Stimulated activated CD4-positive, alpha-beta T cell treated with anti-CD3 and anti-CD28 coated beads, Interleukin-1b, Interleukin-23, amount 100 ng/mL, for 24 hours (primary cell): ENCODE measurements at places on chromosomes 13 and 19.

- no peak for DNase-seq
Measured at GRCh38 chr19:50878851-50879250, 5.6 kb downstream of the KLK2 start.

DNA sequence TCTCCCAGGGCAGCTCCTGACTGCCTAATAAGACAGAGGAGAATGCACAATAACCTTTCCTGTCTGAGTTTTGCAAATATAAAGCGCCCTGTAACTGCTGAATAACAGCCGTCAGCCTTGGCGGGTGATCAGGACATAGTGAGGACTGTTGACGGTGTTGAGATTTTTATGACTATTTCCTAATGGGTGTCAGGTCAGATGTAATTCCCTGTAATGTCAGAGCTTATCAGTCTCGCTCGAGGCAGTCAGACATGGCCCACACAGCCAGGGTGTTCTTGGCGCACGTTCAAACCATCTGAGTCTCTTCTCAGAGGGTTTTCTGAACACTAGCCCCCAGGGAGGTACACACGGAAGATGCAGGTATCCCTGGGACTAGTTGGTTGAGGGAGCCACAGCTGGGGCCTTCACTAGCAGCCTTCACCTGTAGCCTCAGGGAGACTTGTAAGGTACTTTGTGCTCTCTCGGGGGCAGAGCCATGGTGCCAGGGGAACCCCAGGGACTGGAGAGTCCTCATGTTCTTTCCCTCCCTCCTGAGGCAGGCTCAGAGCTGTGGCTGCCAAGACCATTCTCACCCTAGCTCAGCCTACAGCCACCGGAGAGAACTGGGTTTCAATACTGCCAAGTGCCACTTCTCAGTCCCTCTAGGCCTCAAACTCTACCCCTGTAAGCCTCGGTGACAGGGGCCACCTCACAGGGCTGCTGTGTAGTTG lies 213.1 kb downstream of the UQCRFS1 start:
- DNase-seq = no peak

GRCh38 chr19:12162513-12162881 lies 399 bp upstream of the ZNF136 start:
- DNase-seq = no peak

- no peak for DNase-seq
Measured at GRCh38 chr13:30110301-30111070, 196.9 kb downstream of the KATNAL1 start.

DNA sequence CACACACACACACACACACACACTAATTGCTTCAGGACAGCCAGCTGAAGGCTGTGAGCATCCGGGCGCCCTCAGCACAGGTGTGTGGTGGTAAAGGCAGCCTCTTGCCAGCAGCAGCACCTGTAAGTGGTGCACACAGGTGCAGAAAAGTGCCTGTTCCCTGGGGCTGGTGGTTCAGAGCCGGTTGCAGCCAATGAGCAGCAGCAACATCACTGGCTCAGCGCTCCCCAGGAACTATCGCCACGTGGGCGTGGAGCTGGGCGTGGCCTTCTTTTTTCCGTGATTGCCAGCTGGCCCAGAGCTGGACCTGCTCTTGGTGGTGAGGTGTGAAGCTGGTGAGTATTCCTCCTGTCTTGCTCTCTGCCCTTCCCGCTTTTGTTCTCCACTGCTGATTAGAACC lies at the start of gene NLRP5:
Gene NLRP5 (plus strand): TSS at position 289 of the 400 bp plus-strand sequence.
- no peak for DNase-seq

DNA sequence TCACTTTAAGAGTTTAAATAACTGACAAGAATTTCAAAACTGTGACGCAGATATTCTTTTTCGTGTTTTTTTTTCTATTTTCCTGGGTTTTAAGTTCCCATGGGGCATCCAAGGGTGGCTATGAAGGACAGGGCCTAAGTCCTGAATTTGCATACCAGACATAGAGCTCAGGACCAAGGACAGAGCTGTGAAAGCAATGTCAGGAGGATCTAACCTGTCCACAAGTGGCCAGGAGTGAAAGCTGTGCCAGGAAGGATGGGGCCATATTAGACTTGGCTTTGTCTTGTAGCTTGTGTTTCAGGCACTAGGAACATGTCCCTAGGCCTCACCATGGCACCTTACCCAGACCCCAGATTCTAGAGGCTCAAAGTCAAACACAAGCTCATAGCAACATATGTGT lies 289.4 kb upstream of the MIR17HG start:
- no peak for DNase-seq

- no peak for DNase-seq
Measured at GRCh38 chr19:30334841-30335240, 37.3 kb upstream of the ZNF536 start.

- no peak for DNase-seq
Measured at GRCh38 chr19:411723-412355, 2.9 kb upstream of the C2CD4C start.

DNA sequence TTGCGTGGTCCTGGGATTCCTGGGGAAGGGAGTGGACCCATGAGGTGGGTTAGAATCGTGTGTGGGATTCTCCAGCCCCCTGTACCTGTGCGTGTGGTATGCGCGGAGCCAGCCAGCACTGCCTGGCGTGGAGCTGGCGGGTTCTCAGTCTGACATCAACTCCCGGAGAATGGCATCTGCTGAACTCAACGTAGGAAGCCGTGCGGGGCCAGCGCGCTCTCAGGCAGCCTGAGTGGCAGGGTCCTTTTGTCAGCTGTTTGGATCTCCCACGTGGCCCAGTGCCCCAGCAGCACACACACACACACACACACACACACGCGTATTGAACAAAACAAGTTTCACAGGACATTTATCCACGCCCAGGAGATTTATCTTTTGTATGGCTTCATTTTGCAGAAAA lies 28.1 kb downstream of the ATP4B start:
- DNase-seq = no peak

DNA sequence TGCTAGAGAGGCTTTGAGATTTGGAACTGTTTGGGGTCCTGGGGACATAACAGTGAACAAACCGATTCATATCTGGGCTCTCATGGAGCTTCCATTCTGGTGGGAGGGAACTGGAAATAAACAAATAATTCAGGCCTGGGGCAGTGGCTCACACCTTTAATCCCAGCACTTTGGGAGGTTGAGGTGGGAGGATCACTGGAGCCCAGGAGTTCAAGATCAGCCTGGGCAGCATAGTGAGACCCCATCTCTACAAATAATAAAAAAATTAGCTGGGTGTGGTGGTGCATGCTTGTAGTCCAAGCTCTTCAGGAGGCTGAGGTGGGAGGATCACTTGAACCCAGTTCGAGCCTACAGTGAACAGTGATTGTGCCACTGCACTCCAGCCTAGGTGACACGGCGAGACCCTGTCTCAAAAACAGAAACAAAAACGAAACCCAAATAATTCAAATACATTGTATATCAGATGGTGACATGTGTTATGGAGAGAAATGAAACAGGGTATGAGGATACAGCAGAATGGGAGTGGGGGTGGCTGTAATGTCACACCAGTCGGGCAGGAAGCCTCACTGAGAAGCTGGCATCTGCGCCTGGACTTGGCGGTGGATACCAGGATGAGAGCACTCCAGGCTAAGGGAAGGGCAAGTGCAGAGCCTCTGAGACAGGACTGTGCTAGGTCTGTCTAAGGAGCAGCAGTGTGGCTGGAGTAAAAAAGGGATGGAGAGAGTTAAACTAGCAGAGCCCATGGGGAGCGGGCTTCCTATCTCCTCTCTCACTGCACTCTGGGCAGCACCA lies 131.1 kb upstream of the ZNF536 start:
- DNase-seq = no peak

- no peak for DNase-seq
Measured at GRCh38 chr19:35592226-35592625, 6.3 kb downstream of the PMIS2 start.

- no peak for DNase-seq
Measured at GRCh38 chr19:12873891-12874745, 7.1 kb downstream of the DNASE2 start.

DNA sequence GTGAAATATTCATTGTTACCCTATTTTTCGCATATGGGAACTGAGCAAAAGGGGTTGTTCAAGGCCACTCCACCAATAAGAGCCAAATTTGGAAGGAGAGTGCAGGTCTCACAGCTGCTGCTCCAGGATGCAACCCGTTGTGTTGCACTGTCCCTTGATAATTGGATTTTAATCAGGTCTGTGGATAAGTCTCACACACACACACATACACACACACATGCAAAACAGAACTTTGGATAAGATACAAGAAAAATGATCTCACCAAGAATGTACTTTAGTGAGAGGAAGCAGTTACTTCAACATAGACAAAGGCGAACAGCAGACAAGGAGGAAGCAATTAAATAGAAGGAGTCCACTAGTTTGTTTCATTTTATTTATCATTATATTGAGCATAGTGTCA lies 127.3 kb upstream of the EDNRB start:
- no peak for DNase-seq

DNA sequence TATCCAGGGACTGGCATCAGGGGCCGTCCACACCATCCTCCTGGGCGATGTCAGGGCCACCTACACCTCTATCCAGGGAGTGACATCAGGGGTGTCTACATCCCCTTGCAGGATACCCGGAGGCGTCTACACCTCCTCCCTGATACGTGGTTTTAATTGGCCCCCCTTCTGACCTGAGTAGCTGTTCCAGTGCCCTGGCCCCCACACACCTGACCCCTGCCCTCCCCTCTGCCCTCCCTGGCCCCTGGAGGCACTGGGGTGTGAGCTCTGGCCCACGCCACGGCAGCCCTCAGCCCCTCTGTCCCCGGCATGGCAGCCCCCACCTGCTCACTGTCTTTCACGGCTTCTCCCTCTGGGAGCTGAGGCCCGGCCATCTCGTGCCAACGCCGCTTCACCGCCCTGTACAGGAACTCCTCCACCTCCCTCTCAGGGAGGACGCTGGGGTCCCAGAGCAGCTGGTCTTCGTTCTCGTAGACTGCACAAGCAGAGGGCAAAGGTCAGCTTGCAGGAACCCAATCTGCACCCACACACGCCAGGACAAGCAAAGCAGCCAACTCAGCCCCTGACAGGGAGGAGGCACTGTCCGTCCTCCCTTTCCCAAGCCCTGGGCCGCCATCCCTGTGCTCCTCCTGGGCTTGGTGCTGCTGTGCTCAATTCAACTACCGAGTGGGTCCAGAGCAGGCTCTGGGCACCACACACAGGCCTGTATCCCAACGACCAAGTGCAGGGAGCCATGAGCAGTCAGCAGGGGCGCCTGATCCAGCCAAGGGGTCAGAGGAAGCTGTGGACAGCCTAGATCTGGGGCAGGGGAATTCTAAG lies 22.2 kb upstream of the PLPP2 start:
- no peak for DNase-seq

- DNase-seq = no peak
Measured at GRCh38 chr13:112880221-112880641, 88.8 kb upstream of the MCF2L start.

GRCh38 chr13:29791997-29792780 lies 58.2 kb downstream of the UBL3 start:
- no peak for DNase-seq

- DNase-seq = no peak
Measured at GRCh38 chr19:39805104-39805503, 26.4 kb downstream of the LEUTX start.
